Caco-2 (cell line): ENCODE measurements at places on chromosomes 1 and 21. TPM values are rescaled to one million over a fixed set of nuclear protein-coding genes. Genes with fewer than 3 reads are reported as not detected.

GJA4 gene
- not detected in 2 replicates for total RNA-seq

EPS8L3 gene
- 15.3 and 18.5 TPM in 2 replicates for total RNA-seq

DNA sequence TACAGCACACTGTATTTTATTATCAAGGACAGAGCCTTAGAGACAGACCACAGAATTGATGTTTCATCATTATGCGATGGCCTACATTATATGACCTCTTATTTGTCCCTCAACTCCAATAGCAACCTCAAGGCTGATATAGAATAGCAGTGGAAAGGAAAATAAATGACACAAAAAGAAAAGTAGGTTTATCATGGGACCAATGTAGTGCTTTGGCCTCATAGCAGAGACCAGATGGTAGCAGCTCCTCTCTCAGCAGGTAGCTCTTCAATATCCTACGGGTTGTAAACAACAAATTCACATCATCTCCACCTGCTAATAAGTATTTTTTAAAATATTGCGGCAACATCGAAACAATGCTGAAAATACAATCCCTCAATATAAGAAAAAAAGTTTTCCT, 25.2 kb downstream of the ANP32E start:
- no peaks in the 10 kb centered on the region for H3K27me3 ChIP-seq
- H3K4me3 ChIP-seq = no peak overlapping the region
- H3K27ac ChIP-seq = no peak overlapping the region
- H3K4me1 ChIP-seq = peaks cover 18% of the 10 kb centered on the region
- DNase-seq = no peak
- H3K36me3 ChIP-seq = no peaks in the 10 kb centered on the region

DLGAP3 gene
- total RNA-seq = 0.16 and 0.42 TPM in 2 replicates

HSPA13 gene
- total RNA-seq = 22.7 and 27.4 TPM in 2 replicates

SPRR4 gene
- not detected in 2 replicates for total RNA-seq

AHDC1 gene
- 17.0 and 17.3 TPM in 2 replicates for total RNA-seq

DNA sequence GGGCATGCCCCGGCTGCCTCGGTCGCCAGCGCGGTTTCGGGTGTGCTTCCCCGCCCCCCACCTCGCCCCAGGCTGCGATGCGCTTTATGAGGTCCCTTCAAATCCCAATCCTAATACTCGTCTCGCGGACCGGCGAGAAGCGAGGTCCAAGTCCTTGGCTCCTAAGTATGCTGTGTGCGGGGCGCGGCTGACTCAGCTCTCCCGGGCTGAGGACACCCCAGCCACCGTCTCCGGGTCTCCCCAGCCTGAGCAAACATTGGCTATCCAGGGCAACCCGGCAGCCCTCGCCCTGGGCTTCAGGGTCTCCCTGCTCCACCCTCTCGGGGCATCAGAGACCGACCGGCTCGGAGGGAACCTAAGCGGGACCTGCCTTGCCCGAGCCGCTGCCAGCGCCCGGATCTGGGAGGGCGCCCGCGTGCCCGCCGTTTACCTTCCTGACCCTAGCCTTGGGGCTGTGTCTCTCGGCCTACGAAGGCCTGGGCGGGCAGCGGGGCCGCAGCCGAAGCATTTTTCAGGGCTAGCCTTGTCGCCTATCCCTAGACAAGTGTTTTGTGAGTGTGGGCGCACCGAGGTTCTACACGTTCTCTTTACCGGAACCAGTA, 1.2 kb downstream of the ITPKB start:
- H3K27me3 ChIP-seq = no peaks in the 10 kb centered on the region
- H3K36me3 ChIP-seq = no peaks in the 10 kb centered on the region
- H3K4me1 ChIP-seq = peaks cover 3% of the 10 kb centered on the region; the same call in 1 of the 2 replicates
- H3K4me3 ChIP-seq = peak overlapping the region; percentile 61

GJA8 gene
- total RNA-seq = not detected in 2 replicates

GRCh38 chr21:45287438-45288391, at the start of gene POFUT2:
Gene POFUT2, minus strand, starts transcription at chr21:45287895. Its CDS starts 24 bp downstream, at chr21:45287871.
- no peaks in the 10 kb centered on the region; the same call in 1 of the 2 replicates for H3K36me3 ChIP-seq
- no peaks in the 10 kb centered on the region for H3K27me3 ChIP-seq

- no peak overlapping the region for H3K4me3 ChIP-seq
- H3K4me1 ChIP-seq = peaks cover 16% of the 10 kb centered on the region; the same call in 1 of the 2 replicates
- DNase-seq = no peak
- no peak overlapping the region for H3K27ac ChIP-seq
Observed at GRCh38 chr1:56326056-56326455, 253.3 kb downstream of the PLPP3 start.

GNAT2 gene
- total RNA-seq = not detected in 2 replicates

GBP6 gene
- not detected in 2 replicates for total RNA-seq

VSIG8 gene
- total RNA-seq = not detected in 2 replicates

GRCh38 chr21:44840771-44841170, 22.9 kb upstream of the SUMO3 start:
- no peak overlapping the region for H3K27ac ChIP-seq
- peak; percentile 16 for DNase-seq
- no peaks in the 10 kb centered on the region for H3K27me3 ChIP-seq
- H3K36me3 ChIP-seq = no peaks in the 10 kb centered on the region
- H3K4me3 ChIP-seq = no peak overlapping the region

- peak overlapping the region; percentile 62 for H3K27ac ChIP-seq
- H3K4me3 ChIP-seq = peak overlapping the region; percentile 53
- H3K36me3 ChIP-seq = no peaks in the 10 kb centered on the region
- no peaks in the 10 kb centered on the region for H3K27me3 ChIP-seq
- DNase-seq = no peak
Observed at GRCh38 chr1:77888781-77889642, 588 bp downstream of the NEXN start.

DNA sequence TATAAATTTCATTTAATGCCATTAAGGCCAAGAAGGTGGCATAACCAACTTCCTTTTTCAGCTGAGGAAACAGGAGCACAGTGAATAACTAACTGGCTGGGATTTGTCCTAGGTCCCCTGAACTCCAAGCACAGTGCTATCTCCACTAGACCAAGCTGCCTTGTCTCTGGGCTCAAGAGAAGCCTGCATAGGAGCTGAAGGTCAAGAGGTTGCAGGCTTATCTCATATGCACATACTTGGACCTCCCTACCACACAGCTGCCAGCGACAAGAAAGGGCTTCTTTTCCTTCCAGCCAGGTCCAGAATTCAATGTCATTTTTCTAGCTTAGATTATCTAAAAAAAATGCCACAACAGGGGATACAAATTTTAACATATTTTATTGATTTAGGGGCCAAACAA, 27.1 kb downstream of the AK2 start:
- H3K27ac ChIP-seq = peak overlapping the region; percentile 70
- no peak overlapping the region for H3K4me3 ChIP-seq
- no peaks in the 10 kb centered on the region for H3K36me3 ChIP-seq
- H3K27me3 ChIP-seq = no peaks in the 10 kb centered on the region

SLFNL1 gene
- 0.09 and 0.18 TPM in 2 replicates for total RNA-seq
